DMS153 (cell line): ENCODE measurements at places on chromosomes 4 and X.
A peak's percentile ranks its signal among the peaks of the same experiment; 100 is the strongest.

GRCh38 chr4:48907706-48908477, 1.3 kb upstream of the OCIAD2 start:
- no peak for DNase-seq

GRCh38 chr4:71202705-71203104, 136.1 kb upstream of the SLC4A4 start:
- DNase-seq: no peak

- peak; percentile 0 for DNase-seq
Measured at GRCh38 chrX:119067023-119067739, 5.6 kb upstream of the CT47C1 start.

DNA sequence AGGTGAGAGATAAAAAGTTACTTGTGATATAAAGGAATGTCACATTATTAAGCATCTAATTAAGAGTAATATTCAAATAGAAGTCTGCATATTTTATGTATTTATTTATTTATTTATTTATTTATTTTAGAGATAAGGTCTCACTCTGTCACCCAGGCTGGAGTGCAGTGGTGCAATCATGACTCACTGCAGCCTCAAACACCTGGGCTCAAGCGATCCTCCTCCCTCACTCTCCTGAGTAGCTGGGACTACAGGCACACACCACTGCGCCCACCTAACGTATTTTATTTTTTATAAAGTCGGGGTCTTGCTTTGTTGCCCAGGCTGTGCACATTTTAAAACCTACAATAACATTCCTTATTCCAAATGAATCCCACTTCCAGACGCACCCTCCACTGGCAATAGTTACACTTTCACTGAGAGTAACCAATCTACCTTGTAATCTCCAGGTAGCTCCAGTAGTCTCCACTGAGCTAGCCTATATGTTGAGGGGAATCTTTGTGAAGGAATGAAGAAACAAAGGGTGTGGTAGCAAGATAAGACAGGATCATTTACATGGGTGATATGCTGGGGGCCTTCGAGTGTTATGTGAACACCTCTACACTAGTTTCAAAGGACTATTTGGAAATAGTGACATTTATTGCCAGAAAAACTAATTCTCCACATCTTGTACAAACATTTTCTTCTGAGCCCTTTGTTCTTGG, 11.9 kb downstream of the SH3D19 start:
- no peak for DNase-seq

DNA sequence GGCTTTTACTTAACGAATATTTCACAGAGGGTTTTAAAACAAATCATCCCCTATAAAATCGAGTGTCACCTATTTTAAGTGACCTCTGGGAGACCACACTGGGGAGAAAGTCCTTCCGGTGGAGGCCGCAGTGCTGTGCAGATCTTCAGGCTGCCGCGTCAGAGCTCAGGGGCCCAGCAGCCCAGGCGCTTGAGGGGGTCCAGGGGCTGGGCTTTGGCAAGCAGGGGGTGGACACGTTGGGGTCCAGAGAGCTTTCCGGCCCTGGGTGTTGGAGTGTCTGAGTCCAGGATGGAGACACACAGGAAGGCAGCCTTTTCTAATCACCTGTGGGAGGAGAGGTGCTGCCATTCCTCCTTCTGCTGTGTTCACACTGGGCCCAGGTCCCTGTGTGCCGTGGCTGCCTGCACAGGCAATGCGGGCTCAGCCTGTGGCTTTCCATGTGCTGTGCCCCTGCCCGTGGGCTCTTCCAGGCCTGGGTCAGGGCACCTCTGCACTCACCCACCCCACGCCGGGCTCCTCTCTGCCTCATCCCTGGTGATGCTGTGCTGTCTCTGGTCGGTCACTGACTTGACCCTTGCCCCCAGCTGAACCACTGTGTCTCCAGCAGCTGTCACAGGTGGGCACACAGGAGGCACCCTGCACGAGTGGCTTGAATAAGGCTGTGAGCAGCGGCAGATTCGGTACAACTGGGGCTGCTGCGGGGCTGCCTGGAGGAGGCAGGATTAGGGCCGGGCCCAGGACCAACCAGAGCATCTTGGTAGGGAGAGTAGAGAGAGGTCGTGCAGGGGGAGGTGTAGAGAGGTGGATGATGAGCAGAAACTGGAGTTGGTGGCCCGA, 10.0 kb downstream of the HTRA3 start:
- DNase-seq: no peak

DNA sequence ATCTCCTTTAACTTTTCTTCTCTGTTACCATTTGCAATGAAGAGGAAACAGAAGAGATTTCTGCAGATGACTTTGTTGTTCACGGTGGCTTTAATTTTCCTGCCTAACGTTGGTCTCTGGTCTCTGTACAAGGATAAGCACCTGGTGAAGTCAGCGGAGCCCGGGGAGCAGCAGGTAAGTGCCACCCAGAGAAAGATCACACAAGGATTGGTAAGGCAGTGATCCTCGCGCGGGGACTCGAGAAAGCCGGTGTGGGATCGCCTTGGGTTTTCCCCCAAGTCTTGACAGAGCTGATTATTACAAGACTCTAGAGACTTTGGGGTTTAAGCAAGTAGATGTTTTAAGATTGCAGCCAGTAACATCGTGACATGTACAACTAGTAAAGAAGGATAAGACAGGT, 1.3 kb downstream of the GALNTL6 start:
- DNase-seq: no peak

- no peak for DNase-seq
Measured at GRCh38 chr4:6773616-6774540, 8.6 kb upstream of the KIAA0232 start.

DNA sequence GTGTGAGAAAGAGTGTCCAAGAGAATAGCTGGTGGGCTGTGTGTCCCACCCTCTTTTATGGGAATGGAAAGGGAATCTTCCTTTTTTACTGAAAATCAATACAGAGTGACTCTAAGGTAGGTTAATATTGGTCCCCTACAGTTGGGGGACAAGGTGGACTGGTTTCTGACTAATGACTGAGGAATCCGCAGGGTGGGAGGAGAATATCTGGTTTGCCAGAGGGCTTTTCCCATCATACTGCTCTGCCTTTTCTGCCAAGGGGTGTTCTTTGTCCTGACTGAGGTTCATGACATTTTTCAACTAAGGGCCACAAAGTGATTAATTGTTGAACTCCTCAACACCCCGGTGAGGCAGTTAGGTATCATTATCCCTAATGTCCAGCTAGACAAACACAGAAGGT, 261.6 kb downstream of the SPATA18 start:
- no peak for DNase-seq
